Activated T-helper 1 cell treated with anti-CD3 and anti-CD28 coated beads, Interleukin-2, amount 50 U/mL, for 16 hours (primary cell): ENCODE measurements at places on chromosomes 3 and 15.

DNA sequence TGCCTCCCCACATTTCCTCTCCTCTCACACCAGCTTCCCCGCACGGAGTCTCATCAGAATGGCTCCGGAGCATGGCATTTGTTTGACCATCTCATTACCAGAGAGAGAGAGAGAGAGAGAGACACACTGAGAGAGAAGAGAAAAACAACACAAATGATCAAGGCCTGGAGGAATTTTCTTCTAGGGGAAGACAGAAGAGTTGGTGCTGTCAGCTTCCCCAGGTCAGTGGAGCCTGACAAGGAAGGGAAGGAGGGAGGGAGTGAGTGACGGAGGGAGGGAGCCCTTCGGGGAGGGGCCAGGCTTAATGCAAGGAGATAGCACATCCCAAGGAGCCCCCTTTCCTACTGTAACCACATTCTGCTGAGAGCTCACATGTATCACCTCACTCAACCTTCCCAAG, 9.1 kb downstream of the ST8SIA2 start:
- DNase-seq = no peak

DNA sequence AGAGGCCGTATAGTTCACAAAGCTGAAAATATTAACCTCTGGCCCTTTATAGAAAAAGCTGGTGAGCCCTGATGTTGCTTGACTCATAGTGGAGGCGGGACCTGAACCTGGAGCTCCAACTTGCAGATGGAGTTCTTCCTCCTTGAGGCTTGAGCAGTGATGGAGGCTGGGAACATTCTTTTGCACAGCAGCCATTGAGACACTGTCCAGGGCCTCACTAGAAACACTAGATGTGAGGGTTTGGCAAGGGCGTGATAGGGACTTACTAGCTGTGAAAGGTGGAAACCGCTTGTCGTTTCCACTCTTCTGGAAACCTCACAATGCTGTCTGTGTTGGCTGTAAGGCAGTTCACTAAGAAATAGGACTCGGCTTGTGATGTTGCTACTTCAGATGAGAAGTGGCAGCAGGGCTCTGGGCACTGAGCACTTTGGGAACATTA, 12.5 kb downstream of the SMAD6 start:
- DNase-seq = no peak

- DNase-seq = no peak
Measured at GRCh38 chr3:125398952-125399351, 23.8 kb upstream of the ZNF148 start.

DNA sequence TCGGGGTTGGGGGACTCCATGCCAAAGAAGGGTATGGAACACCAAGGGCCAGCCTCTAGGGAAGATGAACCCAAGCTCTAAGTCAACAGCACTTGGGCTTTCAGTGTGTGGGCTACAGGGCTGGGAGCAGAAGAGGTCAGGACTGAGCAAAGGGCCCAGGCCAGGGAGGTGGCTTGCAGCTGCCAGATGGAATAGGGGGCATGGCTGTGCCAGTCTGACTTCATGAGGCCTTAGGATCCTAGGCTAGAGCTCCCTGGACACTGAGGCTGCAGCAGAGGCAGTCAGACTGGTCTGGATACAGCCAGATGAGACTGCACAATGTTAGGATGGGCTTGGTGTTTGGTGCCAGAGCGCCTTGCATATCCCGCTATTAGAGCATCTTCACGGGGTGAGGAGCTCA, 3.8 kb downstream of the RASGRF1 start:
- DNase-seq = no peak

DNA sequence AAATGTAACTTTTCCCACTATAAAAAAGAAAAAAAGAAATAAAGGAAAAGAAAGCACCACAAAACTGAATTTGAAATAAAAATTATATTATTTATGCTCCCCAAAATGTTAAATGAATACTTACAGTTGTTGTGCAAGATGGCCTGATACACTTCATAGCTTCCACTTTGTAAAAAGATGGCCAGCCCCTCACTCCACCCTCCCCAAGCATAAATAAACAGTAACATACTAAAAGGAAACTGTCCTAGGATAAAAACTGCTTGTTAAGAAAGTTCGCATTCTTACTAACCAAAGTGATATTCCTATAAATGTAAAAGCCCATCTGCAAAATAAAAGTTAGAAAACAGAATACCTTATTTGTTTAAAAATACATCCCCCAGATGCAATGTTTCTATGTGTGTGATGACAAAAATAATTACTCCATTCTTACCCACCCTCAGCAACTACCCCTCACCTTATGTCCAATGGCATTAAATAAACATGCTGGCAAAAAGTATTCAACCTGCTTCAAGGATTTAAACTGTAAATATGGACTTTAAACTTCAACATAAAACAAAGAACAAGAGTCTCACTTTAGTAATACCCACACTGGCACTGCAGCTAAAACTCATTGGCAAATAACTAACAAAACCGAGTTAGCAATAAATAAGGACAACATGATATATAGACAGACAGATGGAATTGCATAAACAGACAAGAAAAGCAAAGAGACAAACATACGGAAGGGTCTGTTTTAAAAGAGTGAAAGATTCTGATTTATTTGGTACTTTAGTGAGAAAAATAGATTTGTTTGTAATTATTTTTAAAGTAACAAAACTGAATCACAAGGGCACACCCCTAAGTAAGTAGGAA, 47.7 kb downstream of the ZBTB20 start:
- DNase-seq = no peak

GRCh38 chr15:95304947-95305400, 1025.5 kb upstream of the NR2F2 start:
- no peak for DNase-seq

DNA sequence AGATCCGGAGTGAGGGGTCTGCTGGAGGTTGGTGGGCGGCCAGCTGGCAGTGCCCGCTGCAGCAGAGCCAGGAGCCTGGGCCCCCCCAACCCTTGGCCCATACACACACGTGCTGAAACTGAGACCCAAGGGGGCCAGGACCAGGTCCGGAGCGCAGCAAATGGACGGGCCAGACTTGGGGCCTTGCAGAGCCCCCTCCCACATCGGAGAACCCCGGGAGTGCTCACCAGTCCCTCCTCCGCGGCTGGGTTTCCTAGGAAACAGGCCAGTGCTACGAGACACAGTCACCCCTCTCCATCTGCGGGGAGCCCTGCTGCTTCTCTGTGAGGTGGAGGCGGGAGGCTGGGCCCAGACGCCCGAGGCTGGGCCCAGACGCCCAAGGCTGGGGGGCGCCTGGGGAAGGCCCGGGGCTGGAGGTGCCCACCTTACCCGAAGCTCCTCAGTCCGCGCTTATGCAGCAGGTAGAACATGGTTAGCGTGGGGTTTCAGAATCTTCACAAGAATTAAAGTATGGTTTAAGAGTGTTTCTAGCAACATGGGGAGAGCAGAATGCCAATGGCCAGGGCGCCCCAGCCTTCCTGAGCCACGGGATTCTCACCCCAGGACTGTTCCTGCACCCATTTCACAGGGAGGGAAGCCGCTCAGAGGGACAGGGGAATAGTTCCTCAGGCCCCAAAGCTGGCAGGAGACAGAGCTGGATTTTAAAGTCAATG, 135.0 kb upstream of the PRR20G start:
- DNase-seq = no peak

DNA sequence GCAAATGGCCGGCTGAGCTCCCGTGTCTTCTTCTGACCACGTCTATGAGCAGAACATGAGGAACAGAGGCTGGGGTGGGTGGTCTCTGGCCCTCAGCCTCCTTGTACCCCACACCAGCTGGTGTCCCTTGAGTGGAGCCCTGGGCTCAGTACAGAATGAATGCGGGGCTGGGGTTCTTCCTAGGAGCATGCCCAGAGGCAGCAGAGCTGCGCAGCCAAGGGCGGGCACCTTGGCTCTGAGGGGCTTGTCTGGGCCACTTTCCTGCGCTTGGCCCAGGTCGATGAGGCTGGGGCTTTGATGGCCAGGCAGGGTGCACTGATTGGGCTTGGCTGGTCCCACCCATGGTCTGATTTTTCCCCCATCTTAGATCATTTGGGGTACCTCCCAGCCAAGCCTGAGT, 6.4 kb downstream of the SCN5A start:
- no peak for DNase-seq

- DNase-seq = no peak
Measured at GRCh38 chr3:15873415-15873814, 75.6 kb upstream of the ANKRD28 start.

DNA sequence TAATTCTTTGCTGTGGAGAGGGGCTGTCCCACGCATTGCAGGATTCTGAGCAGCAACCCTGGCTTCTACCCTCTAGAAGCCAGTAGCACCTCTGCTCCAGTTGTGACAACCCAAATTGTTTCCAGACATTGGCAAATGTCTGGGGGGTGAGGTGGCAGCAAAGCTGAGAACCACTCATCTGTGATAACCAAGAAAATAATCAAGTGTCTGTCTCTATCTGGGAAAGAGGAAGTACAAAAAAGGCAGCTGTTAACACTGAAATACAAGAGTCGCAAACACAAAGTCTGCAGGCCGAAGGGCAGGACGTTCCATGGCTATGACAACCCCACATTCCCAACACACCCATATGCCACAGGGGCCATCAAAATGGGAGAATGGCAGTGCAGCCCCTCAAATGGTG, 42.2 kb upstream of the GNB5 start:
- DNase-seq = no peak

GRCh38 chr3:150061288-150062024, 90.8 kb upstream of the PFN2 start:
- no peak for DNase-seq

GRCh38 chr3:67578416-67578815, 76.0 kb downstream of the SUCLG2 start:
- DNase-seq = no peak

GRCh38 chr15:31803388-31803884, 226.9 kb upstream of the CHRNA7 start:
- DNase-seq = no peak

GRCh38 chr15:71660501-71660900, 149.9 kb upstream of the NR2E3 start:
- DNase-seq = no peak

DNA sequence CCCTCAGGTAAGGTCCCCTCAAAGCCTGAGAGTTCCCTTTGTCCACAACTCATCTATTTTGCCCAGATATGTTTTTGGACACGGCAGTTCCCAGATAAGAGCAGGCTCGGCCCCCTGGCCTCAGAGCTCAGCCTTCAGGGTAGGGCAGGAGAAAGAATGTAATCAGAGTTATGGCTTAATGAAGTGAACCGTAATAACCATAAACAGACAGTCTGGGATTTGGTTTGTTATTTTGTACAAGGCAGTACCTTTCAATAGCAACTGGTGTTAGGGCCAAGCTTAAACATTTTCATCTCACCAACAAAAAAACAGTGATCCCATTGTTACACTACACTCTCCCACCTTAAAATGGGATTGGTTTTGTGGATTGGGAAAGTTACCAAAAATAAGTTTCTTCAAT, 12.2 kb upstream of the ALDH1A3 start:
- no peak for DNase-seq

- no peak for DNase-seq
Measured at GRCh38 chr3:128413003-128413370, 53.7 kb downstream of the DNAJB8 start.

GRCh38 chr15:64493641-64494040, 33.3 kb downstream of the ZNF609 start:
- no peak for DNase-seq

DNA sequence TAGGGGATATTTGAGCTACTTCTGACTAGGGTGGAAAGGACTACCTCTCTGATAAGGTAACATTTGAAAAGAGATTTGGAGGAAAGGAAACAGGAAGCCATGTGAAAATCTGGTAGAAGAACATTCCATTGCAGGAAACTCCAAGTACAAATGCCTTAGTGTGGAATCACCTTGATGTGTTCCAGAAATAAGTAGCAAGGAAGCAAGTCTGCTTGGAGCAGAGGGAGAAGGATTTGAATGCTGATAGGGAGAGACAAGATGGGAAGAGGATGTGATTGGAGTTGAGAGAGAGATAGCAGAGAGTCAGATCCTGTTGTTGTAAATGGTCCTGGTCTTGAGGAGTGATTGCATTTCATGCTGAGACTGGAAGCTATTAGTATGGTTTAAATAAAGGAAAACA, 335.1 kb upstream of the DCBLD2 start:
- DNase-seq = no peak

- DNase-seq = no peak
Measured at GRCh38 chr3:12714278-12714677, 44.8 kb downstream of the TMEM40 start.

GRCh38 chr3:97689962-97690361, 74.6 kb upstream of the ARL6 start:
- no peak for DNase-seq

- no peak for DNase-seq
Measured at GRCh38 chr3:120093119-120093910, 932 bp downstream of the GSK3B start.

DNA sequence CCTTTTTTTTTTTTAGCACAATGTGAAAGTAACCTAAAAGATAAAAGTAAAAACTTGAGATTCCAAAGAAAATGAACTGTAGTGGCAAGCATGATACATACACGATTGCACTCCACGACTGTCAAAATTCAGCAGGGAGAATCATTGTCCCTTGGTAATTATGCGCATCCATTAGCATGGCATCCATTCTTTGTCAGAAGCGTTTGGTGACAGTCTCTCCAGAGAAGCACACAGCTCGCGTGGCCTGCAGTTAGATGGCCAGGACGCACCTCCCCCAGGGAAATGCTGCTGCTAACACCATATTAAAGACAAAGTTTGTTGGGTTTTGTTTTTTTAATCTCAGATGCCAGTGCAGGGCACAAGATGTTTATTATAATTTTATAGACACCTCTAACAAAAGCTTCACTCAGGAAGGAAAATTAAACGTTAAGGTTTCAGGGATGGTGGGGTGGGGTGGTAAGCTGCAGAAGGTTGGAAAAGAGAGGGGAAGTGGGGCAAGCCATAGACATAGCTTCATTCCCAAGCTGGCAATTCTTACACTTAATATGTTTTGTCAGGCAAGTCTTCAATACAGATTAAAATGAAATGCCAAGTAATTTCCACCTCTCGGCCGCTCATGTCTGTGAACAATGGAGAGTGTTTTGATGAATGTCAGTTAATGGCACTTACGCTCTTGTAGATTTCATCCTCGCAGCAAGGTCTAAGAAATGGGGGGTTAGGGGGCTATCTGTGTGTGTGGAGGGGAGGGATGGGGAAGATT, 142.8 kb upstream of the TOPAZ1 start:
- DNase-seq = no peak

- no peak for DNase-seq
Measured at GRCh38 chr3:16583551-16583950, 21.7 kb downstream of the DAZL start.

- DNase-seq = no peak
Measured at GRCh38 chr3:101177577-101177976, 142.8 kb downstream of the IMPG2 start.

DNA sequence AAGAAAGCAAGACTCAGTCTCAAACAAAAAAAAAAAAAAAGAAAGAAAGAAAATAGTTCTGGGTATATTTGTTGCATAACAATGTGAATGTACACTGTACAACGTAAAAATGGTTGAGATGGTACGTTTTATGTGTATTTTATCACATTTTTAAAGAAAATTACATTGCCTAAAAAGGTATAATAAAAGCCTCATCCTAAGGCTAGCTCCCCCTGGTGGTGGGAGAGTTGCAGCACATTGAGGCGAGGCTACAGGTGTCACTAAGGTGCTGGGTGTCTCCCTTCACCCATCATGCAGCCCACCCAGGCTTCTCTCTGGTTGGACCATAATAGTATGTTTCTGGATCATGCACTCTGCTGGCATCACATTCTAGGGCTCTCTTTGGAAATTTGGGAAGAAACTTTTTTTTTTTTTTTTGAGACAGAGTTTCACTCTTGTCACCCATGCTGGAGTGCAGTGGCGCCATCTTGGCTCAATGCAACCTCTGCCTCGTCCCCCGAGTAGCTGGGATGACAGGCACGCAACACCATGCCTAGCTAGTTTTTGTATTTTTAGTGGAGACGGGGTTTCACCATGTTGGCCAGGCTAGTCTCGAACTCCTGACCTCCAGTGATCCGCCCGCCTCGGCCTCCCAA, 12.4 kb upstream of the RAB11A start:
- DNase-seq = peak; percentile 56

GRCh38 chr15:50825946-50826345, 60.4 kb upstream of the SPPL2A start:
- no peak for DNase-seq
